ENCODE measurements at places on chromosomes 7 and 10.

GRCh38 chr7:1400371-1400770, 58.9 kb downstream of the MICALL2 start:
- no peak for DNase-seq

DNA sequence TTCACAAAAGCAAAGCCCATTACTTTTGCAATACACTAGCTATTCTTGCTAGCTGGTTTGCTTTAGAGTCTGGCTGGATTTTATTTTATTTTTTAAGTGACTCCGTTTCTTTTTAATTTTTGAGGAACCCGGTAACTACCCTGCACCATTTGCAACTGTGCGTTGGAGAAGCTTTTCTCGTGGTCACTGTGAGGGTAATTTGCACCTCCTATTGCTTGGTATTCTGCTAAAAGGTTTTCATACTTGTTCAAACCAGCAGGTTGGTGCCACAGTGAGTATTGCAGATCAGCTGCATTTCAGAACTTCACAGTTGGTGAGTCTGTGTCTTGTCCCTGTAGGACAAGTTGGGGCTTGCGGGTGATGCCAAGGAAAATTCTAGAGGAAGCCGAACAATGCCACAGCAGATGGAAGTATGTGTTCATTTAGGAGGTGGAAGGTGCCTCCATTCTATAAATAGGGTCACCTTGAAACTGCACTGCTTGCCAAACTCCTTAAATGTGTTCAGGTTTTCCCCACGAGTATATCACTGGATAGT, 3.9 kb upstream of the NMT2 start:
- no peak for DNase-seq

- no peak for DNase-seq
These were observed 638 bp downstream of the EGR2 start for GRCh38 chr10:62815381-62816075.

- DNase-seq, result no peak
These were observed 4.8 kb downstream of the SLC25A28 start for GRCh38 chr10:99615426-99615825.

- DNase-seq, result no peak
These were observed 57.6 kb downstream of the ZNF727 start for GRCh38 chr7:64102656-64103400.

GRCh38 chr7:96377399-96377798, 55.5 kb upstream of the SLC25A13 start:
- no peak for DNase-seq

- DNase-seq, result peak; percentile 60
These were observed 62.2 kb downstream of the SAMD9 start for GRCh38 chr7:93055543-93056107.

DNA sequence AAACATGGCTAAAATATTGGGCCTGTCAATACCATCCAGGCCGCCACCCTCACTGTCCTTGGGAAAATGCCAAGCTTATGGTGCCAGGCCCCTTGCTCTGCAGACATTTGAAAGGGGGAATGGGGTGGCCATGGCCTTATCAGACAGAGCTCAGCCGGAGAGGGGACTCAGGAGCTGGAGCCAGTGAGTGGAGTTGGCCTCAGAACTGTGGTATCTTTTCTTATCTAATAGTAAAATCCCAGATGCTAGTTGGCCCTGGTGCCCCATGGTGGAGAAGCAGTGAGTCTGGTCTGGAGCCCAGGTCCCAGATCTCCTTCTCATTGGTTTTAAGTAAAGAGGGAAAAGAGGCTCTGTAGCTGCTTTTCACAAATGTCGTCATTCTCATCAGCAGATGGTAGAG, 49.6 kb upstream of the SORCS3 start:
- no peak for DNase-seq

- no peak for DNase-seq
These were observed 255.7 kb downstream of the GLI3 start for GRCh38 chr7:41981046-41982040.

- DNase-seq, result no peak
These were observed 282.1 kb downstream of the ZEB1 start for GRCh38 chr10:31601136-31601535.

GRCh38 chr10:89129911-89130310, 77.2 kb downstream of the CH25H start:
- no peak for DNase-seq

- peak; percentile 18 for DNase-seq
These were observed 230.9 kb downstream of the BICC1 start for GRCh38 chr10:58743466-58744115.

GRCh38 chr10:24643679-24644209, 79.9 kb downstream of the ARHGAP21 start:
- no peak for DNase-seq

DNA sequence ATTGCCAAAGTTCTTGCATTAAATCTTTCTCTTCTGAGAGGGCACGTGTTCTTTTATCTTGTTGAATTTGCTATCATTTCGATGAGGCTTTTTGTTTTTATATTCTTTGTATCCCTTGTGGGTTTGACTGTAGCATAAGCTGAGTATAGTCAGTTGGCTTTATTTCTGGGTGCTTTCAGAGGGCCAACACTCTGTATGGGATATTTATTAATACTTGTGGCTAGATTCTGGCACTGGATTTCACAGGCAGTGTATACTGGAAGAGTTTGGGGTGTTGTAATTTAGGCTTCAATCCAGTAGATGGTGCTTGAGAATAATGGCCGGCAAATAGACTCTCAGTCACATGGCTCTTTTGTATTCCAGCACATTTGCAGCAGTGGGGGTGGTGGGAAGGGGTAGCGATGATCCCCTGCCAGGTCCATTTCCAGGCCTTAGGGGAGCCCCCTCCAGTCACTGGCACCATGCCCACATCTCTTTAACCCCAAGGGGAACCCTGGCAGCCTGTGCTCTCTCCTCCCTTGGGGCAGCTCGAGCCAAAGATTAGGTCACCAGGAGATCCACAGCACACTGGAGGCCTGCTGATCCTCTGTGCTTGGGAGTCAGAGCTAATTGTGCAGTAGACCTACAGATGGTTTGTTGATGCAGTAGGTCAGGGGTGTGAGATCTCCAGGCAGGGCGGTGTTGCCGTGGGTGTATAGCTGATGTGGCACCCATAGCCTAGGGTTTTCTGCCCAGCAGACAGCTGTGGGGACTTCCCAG, 81.8 kb downstream of the PTPN20 start:
- peak; percentile 13 for DNase-seq

GRCh38 chr7:137501562-137501961, 158.0 kb upstream of the PTN start:
- no peak for DNase-seq

DNA sequence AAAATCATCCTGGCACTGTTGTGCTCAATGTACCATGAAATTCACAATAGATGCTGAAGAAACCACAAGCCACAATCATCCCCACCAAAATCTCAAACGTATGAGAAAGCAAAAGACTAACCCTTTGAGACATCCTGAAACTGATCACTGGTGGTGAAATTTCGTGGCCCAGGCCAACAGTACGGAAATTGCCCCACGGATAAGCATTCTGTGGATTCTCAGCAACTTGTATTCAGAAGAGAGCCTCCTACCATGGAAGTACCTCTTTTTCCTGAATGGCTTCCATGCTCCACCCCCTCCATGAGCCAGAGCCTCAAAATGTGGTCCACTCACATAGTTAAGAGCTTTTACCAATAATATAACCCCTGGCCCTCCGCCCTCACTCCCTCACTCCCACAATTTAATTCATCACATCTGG, 163.9 kb upstream of the AUTS2 start:
- DNase-seq, result no peak

- no peak for DNase-seq
These were observed 103.9 kb upstream of the RET start for GRCh38 chr10:42972946-42973345.

- DNase-seq, result no peak
These were observed 49.4 kb downstream of the RBM33 start for GRCh38 chr7:155693826-155694225.

DNA sequence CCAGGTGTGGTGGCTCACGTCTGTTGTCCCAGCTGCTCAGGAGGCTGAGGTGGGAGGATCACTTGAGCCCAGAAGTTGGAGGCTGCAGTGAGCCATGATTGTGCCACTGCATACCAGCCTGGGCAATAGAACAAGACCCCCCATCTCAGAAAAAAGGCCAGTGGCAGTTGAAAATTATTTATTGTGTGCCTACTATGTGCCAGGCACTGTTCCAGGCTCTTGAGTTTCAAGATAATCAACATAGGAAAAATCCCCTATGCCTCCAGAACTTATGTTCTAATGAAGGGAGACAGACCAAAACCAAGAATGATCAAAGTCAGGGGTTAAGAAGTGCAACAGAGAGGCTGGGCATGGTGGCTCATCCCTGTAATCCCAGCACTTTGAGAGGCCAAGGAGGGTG, 42.4 kb upstream of the LMTK2 start:
- DNase-seq, result no peak

DNA sequence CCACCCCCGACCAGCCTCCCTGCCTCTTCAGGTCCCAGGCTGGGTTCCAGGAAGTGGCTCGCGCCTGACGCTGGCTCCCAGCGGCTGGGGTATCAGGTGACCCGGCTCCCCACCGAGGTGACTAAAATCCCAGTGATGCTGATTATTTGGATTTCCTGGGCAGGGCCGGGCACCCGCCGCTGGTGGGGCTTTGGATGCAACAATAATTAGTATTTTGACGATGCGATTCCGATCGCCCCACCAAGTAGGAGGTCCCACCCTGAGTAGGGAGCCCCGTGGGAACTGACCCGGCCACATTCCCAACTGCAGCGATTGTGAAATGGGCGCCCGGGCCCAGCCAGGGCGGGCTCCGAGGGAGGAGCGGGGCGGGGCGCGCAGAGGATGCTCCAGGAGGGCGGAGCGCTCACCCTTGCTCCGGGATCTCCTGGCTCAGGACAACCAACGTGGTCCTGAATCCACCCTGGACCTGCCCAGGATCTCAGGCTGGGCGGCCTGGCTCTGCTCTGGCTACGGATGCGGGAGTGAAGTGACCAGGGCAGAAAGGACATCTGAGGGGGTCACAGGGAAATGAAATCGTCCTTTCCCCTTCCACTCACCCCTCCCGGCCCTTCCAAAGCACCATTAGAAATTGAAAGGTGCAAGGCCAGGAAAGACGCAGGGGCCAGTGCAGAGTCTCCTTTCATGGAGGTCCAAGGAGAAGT, 32.6 kb downstream of the DUSP5 start:
- DNase-seq, result no peak

DNA sequence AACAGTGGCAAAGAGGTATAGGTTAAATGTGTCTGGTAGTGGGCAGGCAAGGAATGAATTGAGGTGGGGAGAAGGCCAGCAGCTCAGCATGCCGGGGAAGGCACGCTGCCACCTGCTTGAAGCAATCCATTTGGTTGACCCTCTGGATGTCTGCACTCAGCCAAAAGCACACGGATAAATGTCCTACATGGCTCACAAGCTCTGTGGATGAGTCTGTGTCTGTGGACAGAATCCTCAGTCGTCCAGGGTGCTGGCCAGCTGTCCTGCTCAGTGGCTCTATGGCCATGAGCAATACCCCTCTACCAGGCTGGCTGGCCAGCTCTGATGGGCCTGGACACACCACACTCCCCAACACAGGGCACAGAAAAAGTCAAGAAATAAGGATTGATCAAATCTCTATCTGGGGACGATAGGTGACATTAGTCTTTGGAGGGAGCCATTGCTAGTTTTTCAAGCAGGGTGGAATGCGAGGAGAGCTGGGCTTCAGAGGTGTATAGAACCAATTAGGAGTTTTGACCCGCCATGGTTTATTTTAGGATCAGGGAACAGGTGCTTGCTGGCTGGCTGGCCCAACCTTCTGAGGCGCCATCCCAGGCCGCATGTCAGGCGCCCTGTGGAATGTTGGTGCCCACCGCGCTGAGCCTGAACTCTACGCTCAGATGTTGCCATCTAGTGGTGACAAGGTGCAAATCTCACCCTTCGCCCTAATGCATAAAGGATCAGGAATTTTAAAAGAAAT, 493.4 kb downstream of the TNS3 start:
- peak; percentile 25 for DNase-seq

GRCh38 chr10:91582153-91582554, 50.7 kb downstream of the PPP1R3C start:
- DNase-seq, result no peak

DNA sequence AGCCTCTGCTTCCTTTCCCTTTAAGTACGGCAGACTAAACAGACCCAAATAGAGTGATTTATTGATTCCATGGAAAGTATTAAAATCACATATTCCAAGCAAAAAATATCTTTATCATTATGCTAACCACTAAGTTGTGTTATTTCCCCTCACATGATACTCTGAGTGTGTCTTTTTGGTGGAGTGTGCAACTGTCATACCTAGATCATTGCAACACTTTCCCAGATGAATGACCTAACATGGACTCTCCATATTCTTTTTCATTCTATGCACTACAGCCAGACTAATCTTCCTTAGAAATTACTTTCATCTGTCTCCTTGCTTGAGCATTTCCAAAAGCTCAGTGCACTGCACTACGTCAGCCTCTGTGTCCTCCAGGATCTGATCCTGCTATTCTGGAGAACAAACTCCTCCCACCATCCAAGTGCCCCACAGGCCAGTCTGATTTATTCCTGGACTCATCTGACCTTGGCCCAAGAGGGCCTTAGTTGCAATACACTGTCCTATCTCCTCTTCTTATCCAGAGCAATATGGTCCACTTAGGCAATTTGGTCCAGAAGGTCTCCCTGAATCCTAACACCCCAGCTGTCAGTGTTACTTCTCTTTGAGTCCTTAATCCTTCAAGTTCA, 263.3 kb upstream of the KLF6 start:
- DNase-seq, result no peak

- no peak for DNase-seq
These were observed 5.4 kb downstream of the SLIT1 start for GRCh38 chr10:97180363-97180755.

- no peak for DNase-seq
These were observed 32.4 kb downstream of the ANXA11 start for GRCh38 chr10:80172896-80173295.

GRCh38 chr10:48939790-48940325, at the start of gene LRRC18:
Gene LRRC18 (minus strand): TSS chr10:48939840. CDS start chr10:48914155, 25,685 bp downstream.
- no peak for DNase-seq

DNA sequence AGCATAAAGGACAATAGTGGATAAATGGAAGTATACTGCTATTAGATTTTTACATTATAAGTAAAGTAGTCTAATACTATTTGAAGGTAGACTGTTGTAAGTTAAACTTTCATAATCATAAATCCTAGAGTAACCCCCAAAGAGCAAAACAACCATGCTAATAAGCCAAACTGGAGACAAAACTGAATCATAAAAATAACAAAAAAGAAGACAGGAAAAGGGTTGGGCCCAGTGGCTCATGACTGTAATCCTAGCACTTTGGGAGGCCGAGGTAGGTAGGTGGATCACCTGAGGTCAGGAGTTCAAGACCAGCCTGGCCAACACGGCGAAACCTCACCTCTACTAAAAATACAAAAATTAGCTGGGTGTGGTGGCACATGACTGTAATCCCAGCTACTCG, 9.7 kb downstream of the CACUL1 start:
- DNase-seq, result no peak

- DNase-seq, result no peak
These were observed 9.7 kb upstream of the TARP start for GRCh38 chr7:38283107-38283506.

- DNase-seq, result no peak
These were observed 119.6 kb upstream of the AFAP1L2 start for GRCh38 chr10:114523876-114524275.

GRCh38 chr10:13349463-13350274, 1.6 kb upstream of the SEPHS1 start:
- no peak for DNase-seq

Measured in NCI-H2081 (cell line).